ENCODE measurements at places on chromosomes 11 and 22. TPM values are rescaled to one million over a fixed set of nuclear protein-coding genes. Genes with fewer than 3 reads are reported as not detected.
A peak's percentile ranks its signal among the peaks of the same experiment; 100 is the strongest.

The ABCG4 gene
- 4.4 TPM for total RNA-seq

The KRTAP5-9 gene
- not detected for total RNA-seq

The PICALM gene
- total RNA-seq: 69.9 TPM

GRCh38 chr11:78741741-78742140, 167.1 kb upstream of the NARS2 start:
- no peak for DNase-seq

GRCh38 chr11:118311518-118311917, 7.0 kb downstream of the CD3E start:
- no peak for DNase-seq

GRCh38 chr11:125941619-125942611, 3.9 kb upstream of the VSIG10L2 start:
- DNase-seq: peak; percentile 91

DNA sequence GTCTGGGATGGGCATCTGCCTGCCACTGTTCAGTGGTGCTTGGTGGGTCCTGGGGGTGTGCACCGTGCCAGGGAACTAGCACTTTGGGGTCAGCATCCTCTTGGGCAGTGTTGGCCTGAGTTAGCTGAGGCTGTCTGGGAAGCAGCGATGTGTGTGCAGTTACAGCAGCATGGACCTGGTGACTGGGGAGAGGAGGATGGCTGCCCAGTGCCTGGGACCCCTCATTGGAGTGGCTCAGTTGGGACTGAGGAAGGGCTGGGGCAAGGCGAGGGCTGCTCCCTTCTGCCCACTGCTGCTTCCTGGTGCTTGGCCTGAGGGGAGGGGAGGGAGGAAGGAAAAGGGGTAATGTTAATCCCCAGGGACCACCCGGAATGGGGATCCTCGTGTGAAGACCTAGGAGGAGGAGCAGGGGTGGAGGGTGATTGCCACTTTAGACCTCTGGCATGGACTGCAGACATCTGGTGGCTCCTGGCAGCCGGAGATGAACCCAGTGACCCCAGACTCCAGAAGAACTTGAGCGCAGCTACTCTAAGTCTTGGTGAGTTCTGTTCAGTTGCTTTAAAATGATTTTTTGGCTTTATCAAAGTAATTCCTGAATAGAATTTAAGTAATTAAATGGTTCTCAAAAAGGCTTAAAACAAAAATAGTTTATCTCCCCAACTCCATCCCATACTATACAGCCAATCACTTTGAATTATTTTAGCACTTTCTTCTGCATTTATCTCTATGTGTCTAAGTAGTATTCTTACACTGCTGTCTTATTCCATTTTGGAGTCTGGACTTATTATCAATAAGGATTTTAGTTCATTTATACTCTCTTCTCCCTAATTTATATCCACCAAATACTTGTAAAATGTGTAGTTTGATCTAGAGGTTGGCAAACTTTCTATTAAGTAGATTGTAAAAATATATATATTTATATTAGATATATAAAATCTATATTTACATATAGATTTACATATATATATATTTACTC, 15.4 kb upstream of the TMEM191C start:
- no peak for DNase-seq

GRCh38 chr11:31424652-31425051, 55.0 kb downstream of the DNAJC24 start:
- DNase-seq: no peak

GRCh38 chr11:66315921-66316811, 678 bp downstream of the CD248 start:
- DNase-seq: no peak

DNA sequence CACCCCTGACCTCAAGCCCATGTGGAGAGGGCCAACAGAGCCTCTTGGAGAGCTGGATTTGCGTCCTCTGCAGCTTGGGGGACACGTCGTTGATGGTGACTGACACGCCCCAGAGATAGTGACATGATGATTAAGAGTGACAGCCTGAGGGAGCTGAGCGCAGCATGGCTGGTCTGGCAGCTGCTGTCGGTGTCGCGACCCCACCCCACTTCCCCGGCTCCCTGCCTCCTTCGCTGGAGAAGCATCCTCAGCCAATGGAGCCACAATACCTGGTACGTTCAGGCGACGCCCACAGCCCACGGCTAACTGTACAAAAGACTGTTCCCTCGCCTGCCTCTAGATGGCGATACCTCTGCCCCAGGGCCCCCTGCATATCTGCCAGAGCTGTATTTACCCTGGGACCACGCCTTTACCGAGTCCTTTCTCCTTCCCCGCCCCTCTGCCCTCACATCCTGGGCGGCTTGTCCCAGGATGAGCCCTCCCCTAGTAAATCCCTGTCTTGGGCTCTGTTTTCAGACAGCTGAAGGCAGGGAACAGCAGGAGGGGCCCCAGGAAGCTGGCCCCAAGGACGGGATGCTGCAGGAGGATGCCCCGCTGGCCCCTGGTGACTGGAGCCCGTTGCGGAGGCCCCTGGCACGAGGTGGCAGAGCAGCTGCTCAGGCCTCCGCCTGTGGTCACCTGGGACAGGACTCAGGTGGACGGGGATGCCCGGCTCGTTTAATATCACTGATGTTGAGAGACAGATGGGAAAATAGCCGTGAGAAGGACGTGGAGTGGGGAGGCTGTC, 90.6 kb downstream of the RPS6KA4 start:
- peak; percentile 88 for DNase-seq

GRCh38 chr11:47004595-47005033, 68.1 kb downstream of the CSTPP1 start:
- DNase-seq: no peak

GRCh38 chr11:2846056-2846455, 39.5 kb downstream of the CDKN1C start:
- no peak for DNase-seq

DNA sequence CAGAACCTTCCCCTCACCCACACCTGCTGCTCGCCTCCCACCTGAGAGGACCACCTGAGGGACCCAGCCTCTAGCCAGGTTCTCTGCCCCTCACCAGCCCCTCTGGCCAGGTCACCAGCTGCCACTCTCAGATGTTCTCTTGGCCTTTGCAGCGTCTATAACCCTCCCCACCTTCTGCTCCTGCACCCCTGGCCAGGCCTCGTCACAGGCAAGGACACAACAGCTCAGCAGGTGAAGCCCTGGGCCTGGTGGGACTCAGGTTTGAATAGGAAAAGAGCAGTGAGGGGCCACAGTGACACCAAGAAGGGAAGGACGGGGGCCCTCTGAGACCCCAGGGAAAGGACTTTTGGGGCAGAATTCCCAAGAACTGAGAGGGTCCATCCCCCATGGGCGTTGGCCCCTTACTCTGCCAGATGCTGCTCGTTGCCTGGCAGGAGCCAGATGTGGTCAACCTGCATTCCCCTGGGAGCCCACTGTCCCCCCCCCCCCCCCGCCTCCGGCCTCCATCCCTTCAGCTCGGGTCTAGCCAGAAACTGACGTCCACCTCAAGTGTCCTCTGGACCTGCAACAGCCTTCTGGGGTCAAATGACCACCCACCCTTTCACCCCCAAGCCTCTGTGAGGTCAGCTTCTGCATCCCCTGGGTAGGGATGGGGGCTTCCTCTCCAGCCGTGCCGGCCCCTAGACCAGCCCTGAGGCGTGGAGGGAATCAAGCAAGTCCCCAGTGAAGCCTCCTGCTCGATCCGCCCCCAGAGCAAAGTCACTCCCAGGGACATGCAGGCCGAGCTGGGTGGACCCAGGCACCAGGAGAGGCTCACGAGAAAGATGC, 28.7 kb downstream of the SBF1 start:
- DNase-seq: no peak

- no peak for DNase-seq
These were observed 43.6 kb downstream of the IGF2 start for GRCh38 chr11:2095542-2095941.

DNA sequence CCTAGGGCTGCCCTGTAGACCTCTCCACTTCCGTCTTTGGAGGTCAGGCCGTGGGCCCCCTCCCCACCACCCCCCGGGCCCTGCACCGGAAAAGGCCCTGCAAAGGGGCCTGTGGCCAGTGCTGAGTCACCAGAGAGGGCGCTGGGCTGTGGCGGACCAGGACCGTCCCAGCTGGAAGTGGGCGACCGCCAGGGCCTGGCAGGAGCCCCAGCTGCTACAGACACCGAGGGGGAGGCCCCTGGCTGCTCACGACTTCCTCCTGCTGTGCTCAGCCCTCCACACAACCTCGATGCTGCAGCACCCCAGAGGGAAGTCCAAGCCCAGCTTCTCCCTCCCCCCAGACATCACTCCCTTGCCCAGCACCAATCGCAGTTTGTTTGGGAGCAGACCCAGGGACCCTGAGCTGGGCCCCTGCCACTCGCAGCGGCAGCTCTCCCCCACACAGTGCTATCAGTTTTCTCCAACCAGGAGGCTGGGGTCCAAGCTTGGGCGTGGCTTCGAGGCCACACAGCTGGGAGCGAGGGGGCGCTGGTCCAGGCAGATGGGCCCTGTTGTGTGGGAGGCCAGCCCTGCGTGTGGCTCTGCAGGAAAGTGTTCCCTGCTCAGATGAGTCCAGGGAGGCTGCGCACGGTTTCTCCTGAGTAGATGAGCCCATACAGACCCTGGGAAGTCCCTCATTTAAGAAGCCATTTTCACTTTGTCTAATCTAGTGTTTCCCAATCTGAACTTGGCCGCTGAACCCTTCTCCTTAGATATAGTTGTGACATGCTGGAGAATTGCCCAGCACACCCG, 5.6 kb upstream of the SH3BP1 start:
- DNase-seq: peak; percentile 68

DNA sequence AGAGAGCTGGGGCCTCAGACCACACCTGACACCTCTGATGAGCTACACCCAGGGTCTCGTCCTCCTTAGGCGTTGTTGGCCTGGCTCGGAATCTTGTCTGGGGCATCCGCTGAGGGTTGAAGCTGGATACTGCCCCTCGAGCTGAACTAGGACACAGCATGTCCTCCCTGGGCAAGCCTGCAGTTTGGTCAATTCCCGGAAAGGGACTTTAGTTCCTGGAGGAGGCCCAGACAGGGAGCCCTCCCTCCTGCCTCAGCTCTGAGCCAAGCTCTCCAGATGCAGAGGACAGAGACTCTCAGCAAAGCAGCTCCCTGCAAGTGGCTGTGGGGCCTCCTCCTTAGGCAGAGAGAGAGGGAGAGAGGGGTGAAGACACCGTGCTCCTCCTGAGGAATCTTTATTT, 4.9 kb downstream of the APOL3 start:
- DNase-seq: no peak

GRCh38 chr11:121625777-121626506, 173.2 kb upstream of the SORL1-AS1 start:
- no peak for DNase-seq
